NCI-H1694 treated with DMSO at 0.1 percent for 48 hours (cell line): ENCODE measurements at places on chromosomes 13 and 19.

DNA sequence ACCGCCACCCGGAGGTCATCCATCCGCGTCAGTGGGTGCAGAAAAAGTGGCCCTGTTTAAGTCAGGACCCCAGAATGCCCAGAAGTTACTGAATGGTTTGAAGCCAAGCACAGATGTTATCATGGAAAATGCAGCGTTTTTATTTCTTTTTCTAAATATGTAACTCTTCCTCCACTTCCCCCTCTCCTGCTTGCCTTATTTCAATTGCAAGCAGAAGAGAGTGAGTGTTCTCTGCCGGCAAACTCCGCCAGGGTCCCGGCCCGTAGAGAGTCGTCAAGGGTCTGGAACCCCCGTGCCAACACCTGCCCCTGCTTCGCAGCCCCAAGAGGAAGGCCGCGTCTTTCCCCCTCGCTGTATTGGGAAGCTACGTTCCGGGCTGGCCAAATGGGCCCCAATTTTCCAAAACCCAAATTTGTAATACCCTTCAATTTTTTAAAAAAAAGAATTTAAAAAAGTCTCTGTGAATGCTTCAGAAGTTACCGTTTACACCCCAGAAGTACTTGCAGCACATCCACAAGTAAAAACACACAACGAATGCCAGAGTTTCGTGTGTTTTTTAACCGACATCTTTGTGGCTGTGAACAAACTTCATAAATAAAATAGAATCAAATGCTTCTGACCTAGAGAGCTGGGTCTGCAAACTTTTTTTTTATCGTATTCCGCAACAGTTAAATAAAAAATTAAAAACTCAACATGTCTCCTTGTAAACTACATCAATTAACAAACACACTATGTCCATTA is 712 bp upstream of the PDX1 start:
- no peak for DNase-seq

DNA sequence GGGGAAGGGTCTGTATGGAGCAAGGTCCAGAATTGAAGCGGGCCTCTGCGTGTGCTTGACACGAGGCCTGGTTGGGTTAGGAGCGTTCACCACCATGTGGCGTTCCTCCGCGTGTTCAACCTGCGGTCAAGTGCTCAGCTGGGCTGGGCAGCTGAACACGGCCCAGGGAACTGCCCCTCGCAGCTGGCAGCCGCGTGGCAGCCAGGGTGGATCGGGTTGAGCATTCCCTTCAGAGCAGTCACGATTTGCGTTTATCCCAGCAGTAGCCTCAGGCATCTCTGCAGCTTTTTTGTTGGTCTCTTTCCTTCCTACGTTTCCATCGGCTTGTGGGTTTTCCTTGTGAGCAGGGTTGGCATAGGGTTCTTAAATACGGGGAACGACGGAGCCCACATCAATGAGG is 28.7 kb upstream of the F2RL3 start:
- DNase-seq, result no peak

DNA sequence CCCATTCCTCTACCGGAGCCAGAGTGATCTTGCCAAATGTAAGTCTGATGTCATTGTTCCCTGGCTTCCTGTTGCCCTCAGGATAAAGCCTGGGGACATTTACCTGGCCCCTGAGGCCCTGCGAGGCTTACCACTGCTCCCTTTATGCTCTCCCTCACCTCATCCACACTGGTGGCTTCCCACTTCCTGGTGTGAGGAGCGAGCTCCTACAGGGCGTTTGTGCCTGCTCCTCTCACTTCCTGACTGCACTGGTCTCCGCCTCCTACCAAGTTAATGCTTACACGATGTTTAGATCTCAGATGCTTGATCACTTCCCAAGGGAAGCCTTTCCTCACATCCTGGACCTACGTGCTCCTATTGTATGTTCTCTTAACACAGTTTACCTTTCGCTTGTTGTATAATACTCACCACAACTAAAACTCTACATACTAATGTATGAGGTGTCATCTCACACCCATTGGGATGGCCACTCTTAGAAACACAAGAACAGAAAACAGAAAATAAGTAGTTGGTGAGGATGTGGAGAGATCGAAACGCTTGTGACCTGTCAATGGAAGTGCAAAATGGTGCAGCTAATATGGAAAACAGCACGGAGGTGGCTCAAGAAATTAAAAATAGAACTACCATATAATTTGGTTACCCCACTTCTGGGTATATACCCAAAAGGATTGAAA is 177.6 kb downstream of the SHISA2 start:
- DNase-seq, result no peak

DNA sequence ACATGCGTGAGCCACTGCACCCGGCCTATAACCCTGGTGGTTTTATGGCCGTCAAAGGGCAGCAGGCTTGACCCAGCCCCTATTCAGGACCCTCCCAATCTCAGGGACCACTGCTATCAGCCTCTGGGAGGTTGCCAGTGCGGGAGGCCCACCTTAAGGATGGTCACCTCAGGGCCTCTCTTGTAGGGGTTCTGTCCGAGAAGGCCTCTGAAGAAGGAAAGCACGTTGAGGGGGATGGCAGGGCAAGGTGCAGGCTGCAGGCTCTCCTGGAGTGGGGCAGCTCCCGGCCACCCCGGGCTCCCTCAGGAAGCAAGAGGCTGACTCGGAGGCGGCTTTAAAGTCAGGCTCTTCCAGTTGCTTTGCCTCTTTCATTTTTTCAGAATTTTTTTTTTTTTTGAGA is 6.0 kb upstream of the GRTP1 start:
- DNase-seq, result no peak

- no peak for DNase-seq
Observed at GRCh38 chr13:98187965-98188261, 10.8 kb upstream of the RNF113B start.

DNA sequence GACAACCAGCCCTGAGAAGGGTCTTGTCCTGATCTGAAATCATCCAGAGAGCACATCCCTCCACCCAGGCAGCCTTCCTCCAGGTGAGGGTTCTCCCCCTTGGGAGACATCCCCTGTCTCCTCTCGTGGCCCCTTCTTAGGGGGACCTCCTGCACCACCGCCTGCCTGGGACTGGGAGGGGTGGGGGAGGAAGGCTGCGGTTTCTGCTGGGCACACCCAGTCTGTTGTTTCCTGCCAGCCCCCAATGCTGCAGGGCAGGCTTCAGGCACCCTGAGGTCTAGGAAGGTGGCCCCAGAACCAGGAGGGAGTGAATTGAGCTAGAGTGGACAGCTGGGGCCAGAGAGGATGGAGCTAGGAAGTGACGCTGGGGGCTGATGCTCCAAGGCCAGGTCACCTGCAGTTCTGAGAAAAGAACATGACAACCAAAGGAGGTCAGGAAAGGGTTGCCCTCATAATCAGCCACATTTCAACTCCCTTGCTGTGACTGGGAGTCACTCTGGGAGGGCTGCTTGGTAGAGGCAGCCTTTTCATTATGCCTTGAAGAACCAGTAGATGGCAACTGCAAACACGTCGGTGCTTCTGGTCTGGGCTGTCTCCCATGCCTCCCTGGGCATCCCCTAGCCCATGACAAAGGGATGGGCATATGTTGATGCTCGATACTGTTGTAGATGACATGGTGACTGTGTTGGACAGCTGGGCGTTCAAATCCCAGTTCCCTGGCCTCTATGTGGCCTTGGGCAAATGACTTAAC is 1.4 kb downstream of the ARHGEF18 start:
- no peak for DNase-seq

DNA sequence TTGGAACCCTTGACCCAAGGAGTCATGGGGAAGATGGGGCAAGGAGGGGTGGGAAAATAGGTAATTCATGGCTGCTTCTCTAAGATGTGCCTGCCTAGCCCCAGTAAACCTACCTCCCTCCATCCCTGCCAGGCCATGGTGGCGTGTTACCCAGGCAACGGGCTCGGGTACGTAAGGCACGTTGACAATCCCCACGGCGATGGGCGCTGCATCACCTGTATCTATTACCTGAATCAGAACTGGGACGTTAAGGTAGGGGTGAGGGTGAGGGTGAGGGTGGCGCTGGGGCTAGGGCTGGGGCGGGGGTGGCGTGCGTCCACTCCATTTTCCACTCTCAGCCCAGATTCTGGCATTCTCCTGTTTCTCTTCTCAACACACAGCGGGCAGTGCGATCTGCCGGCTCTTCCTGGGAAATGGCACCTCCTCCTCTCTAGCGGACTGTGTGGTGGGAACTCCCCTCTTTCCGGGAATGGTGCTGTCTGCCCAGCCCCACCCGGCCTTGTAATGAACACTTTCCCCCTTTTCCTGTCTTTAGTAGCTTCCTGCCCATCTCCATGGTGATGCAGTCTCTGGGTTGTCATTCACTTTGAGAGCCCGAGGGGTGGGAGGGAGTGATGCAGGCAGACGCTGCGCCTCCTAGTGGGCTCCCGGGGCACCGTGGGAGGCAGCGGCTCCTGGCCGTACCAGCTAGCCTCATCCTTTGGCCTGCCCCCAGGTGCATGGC is 7.6 kb downstream of the EGLN2 start:
- DNase-seq, result peak; percentile 42

DNA sequence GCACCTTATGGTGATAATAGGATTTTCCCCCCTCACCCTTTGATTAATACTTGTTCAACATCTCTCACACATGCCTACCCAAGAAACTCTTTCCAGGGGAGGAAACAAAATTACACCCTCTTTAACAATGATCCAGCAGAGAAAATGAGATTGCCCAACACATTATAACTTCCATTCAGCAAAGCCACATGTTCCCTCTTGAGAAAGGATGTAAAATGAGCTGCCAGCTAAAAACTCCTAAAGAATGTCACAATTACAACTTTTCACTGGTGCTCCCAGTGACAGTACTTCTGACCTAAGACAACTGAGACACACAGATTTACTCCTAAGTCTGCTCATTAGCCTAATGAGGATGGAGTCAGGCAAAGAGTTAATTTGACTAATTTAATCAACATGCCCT is 621.4 kb downstream of the DIAPH3 start:
- no peak for DNase-seq

GRCh38 chr13:21576426-21576825 is 27.5 kb downstream of the MICU2 start:
- no peak for DNase-seq

GRCh38 chr19:42108527-42109389 is 23.5 kb downstream of the POU2F2 start:
- DNase-seq, result peak; percentile 81

DNA sequence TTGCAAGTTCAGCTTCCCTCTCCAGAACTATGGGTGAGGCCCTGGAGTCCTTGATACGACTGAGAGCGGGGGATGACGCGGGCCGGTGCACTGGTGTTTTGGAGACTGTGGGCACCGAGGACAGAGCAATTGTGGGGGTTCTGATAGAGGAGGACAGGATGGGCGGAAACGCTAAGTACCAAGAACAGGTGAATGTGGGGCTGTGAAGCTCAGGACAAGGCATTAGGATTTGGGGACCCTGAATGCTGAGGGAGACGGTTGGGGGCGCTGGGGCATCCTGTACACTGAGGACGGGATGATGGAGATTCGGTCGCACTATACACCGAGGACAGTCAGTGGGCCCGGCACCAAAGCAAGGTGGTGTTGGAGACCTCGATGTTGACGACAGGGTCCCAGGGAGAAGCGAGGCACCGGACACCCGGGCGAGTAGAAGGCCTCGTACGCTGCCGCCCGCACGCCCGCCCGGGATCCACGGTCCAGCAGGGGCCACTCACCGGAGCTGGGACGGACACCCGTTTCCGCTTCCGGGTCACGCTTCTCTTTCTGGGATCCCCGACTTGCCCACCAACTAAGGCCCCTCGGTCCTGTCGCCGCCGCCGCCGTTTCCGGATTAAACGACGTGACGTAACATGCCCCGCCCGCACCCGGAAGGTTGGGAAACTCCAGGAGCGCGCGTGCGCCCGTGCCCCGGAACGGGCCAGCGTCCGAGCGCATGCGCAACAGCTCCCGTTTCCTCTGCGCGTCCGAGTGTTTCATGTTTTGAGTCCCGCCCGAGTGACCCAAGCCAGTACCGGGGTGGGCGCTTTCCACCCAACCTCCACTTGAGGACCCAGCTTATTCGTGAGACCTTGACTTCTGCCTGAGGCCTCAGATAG is at the start of gene CHMP2A:
Gene CHMP2A (minus strand): TSS at position 612 of the 875 bp plus-strand sequence. CDS start 893 bp downstream, outside the sequence.
- DNase-seq, result no peak

- DNase-seq, result no peak
Observed at GRCh38 chr13:41802684-41803444, 158.0 kb downstream of the VWA8 start.
